ENCODE measurements at places on chromosomes 4 and X.

DNA sequence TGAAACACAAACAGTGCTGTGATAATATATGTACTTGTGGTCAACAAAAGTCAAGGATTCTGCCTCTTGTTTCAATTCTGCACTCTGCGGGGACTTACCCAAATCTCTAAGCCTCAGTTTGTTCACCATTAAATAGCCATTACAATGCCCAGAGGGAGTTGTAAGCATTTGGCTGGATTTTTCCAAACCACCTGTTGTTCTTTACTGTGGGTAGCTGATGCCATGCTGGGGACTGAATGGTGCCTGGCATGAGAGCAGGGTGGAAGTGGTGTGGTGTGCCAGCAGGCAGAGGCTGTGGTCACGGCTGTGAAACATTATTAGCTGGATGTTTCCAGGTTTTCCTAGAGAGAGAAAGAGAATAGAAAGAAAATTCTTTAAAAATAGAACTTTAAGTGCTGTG lies 60.7 kb upstream of the PAK3 start:
- DNase-seq = no peak

DNA sequence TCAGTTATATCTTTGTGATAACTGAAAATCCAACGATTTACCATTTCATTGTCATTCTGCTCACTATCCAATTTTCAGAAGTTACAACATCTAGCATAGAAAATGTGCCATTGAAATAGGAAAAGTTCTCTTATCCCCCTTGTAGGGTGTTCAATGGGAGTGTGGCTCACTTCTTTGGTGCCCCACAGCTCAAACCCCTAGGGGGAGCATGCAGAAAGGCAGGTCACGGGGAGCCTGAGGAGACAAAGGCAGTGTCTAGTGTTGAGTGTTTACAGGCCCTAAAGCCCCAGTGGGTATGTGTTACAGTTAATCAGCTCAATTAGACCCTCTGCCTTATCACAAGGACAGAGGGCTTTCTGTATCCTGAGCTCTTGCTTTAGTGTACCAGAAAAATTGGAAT lies 243.4 kb upstream of the GRID2 start:
- DNase-seq = no peak

- DNase-seq = no peak
Observed at GRCh38 chr4:173801361-173801760, 271.3 kb upstream of the HAND2 start.

- DNase-seq = no peak
Observed at GRCh38 chr4:156053174-156053573, 99.5 kb upstream of the CTSO start.

- DNase-seq = no peak
Observed at GRCh38 chrX:17120816-17121215, 174.4 kb downstream of the REPS2 start.

DNA sequence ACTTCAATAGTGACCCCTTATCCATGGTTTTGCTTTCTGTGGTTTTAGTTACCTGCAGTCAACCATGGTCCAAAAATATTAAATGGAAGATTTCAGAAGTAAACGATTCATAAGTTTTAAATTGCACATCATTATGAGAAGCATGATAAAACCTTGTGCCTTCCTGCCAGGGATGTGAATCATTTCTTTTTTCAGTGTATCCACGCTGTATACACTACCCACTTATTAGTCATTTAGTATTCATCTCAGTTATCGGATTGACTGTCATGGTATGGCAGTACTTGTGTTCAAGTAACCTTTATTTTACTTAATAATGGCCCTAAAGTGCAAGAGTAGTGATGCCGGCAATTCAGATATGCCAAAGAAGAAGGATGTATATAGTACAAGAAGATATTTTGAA lies 37.7 kb upstream of the TASL start:
- DNase-seq = no peak

DNA sequence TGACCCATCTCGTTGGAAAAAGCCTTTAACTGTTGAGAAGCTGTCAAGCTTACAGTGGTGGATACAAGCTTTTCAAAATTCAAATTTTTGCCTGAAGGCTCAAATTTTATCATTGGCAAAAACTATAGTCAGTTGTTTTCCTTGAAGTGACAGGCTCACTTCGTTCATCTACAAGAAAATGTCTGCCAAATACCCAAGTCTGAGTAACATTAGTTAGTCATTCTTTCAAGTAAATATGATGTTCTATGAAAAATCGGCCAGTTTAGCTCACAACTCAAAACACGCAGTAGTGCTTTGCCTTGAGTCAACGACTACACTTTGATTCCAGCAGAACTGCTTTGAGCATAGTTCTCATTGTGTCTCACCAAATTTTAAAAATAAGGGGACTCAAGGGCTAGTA lies 170.3 kb upstream of the MAMLD1 start:
- DNase-seq = no peak

DNA sequence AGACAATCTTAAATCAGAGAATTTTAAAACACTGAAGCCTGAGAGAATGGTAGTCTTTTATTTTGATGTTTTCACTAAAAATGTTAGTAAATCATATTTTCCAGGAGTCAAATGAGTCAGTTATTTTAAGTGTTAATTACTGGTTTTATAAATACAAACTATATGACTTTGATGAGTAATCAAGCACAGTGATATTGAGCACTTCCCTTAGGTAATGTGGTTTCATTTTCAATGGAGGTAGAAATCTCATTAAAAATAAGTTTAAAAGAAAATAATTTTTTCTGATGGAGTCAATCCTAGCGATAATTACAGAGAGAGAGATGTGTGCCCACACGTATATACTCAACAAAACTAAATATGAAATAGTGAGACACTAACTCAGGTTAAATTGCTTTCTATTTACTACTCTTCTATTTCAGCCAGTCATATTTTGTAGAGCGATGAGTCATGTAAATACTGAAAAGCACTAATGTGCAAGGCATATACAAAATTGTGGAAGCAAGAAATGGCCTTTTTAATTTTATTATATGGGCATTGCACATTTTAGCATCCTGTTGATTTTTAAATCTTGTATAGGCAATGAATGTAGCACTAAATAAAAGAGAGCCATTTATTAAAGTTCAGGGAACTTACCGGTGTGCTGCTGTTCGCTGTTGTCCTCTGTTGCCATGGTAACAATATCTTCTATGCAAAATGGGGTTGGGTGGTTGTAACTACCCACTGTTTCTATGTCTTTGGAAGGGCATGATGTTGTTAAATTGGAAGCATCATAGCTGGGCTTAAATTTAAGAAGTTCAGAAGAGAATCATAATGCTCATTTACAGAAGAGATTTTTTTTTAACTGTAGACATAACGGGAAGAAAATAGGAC lies 513.7 kb downstream of the TLL1 start:
- DNase-seq = no peak

DNA sequence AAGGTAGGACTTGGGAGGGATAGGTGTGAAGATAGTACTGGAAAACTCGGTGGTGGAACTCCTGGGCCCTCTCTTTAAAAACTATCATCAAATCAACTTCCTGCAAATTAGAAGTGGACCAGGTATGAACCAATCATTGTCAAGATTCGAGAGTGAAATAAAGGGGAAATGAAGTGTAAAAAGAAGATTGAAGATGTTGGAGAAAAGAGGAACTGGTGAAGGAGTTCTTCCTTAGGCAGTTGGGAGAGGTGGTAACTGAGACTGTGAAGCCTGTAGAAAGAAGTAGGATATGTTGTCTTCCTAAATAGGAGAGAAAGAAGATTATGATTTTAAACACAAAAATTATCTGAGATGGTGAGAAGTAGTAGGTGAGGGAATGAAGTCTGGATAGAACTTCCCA lies 212.2 kb downstream of the PPP1R2C start:
- DNase-seq = no peak

- no peak for DNase-seq
Observed at GRCh38 chr4:88735564-88735963, 37.9 kb upstream of the NAP1L5 start.

DNA sequence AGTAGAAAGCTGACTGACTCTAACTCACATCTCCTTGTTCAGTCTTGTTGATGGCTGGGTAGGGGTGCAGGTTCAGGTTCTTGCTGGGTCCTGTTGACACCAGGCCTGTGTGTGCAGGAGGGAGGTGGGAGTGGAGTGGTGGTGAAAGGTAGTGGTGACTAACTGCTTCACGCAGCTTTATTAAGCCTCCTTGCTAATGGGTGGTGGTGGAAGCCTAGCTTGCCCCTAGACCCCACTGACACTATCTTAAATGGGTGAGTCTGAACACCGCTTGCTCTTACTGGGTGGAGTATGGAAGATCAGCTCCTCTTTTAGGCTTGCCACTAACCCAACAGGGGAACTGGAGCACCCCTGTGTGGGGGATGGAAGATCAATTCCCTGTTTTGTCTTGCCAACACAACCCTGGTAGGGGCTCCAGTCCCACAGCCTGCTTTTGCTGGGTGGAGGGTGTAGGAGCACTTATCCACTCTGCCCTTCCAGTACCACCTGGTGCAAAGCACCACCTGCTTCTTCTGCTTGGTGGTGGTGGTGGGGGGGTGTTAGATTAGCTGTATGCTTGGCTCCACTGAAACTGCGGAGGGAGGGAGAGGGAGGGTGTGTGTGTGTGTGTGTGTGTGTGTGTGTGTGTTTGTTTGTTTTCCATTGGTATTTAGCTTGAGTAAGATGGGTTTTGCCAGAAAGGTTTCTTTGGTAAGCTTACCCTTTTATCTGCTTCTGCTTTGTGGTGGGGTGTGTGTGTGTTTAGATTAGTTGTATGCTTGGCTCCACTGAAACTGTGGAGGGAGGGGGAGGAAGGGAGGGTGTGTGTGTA lies 25.6 kb downstream of the KDM6A start:
- DNase-seq = no peak

GRCh38 chrX:119706616-119707015 lies 13.6 kb upstream of the SEPTIN6 start:
- DNase-seq = no peak

- DNase-seq = no peak
Observed at GRCh38 chrX:19689170-19689779, 174.0 kb upstream of the MAP3K15 start.

DNA sequence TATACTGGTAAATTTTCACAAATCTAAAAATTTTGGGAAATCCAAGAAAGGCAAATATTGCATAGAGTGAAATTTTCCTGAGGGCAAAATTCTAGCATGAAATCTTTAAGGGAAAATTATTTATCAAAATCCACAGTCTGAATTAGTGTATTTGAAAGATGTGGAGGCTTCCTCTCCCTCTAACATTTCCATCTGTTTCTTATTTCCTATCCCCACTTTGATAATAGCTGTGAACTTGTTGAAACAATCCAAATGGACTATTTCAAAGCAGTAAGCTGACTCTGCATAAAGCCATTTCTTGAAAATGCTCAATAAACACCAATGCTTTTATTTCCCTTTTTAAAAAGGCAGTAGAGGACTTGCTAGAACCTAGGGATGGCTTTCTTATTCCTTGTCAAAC lies 107.3 kb upstream of the PABPC4L start:
- DNase-seq = no peak

DNA sequence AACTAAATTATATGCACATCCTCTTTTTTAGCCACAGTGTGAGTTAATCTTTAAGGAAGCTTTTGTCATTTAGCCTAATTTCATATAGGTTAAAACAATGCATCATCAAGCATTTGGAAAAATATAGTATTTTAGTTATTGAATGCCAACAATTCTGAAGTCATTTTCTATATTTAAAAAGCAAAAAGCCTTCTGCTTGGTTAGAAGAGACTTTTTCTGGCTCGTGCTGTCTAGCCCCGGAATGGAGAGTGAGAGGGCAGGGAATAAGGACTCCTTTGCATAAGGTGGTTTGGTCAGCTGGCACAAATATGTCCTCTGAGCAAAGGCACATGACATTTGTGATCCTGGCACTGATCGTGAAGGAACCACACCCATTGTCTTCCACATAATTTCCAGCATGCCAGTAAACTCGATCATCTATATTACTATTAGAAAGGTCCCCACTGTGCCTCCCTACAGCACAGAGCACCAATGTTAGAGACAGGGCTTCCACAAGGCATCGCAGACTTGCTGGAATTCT lies 393.7 kb upstream of the INTU start:
- DNase-seq = no peak

- no peak for DNase-seq
Observed at GRCh38 chrX:103274284-103274683, 2.3 kb downstream of the TCEAL5 start.

DNA sequence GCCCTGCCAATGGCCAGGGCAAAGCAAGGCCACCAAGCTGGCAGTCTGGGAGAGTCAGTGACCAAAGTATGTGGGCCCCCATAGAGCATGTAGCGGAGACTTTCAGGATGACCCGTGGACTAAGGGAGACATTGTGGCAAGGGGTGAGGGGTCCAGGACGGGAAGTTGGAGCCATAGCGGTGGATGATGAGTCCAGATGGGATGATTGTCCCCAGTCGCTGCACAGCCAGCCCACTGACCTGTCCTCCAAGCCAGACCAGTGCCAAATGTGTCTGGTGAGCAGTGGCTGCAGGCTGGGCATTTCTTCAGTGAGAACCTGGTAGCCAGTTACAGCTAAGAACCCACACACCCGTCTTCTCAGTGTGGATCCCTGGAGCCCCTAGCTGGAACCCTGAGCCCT lies 34.3 kb downstream of the ZNF185 start:
- no peak for DNase-seq

DNA sequence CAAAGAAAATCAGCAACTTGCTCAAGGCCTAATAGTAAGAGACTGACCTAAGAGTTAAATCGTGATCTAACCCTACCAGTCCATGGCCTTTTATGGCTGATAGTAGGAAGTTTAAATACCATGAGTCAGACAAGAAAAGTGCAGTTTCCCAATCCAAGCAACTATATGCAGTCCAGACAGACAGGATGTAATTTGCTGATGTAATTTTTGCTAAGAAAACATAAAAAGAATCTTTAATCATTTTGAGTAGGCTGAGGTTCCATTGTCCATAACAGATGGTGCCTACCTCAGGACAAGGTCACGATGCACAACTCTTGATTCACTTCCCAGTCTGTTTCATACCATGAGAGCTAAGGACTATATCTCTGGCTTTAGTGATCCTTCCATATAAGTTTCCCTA lies 317.5 kb upstream of the GRIA3 start:
- DNase-seq = no peak

GRCh38 chr4:61773655-61774245 lies 573.6 kb downstream of the ADGRL3 start:
- DNase-seq = no peak

DNA sequence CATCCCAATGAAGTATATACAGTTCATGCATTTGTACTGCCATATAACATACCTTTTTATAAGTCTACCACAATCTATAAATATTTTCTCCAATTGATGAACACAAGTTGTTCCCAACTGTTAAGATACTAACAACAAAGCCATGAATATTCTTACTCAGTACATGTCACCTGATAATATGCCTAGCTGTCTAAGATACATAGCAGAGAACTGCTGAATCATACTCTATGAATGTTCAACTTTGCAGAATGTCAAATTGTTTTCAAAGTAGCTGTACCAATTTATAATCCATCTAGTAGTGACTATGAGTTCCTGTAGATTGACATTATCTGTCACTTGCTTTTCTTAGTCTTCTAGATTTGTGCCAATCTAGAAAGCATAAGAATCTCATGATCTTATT lies 84.9 kb downstream of the RAB28 start:
- no peak for DNase-seq

- DNase-seq = no peak
Observed at GRCh38 chrX:129750971-129751370, 12.2 kb downstream of the XPNPEP2 start.

- DNase-seq = no peak
Observed at GRCh38 chr4:184456337-184456736, 18.0 kb downstream of the IRF2 start.

- DNase-seq = no peak
Observed at GRCh38 chr4:55920571-55920970, 28.2 kb upstream of the CEP135 start.

Data from activated CD8-positive, alpha-beta memory T cell treated with anti-CD3 and anti-CD28 coated beads, Interleukin-2, amount 50 U/mL, for 4 hours (primary cell).